Stimulated activated naive CD4-positive, alpha-beta T cell (primary cell): ENCODE measurements at places on chromosomes 4 and X.
A peak's percentile ranks its signal among the peaks of the same experiment; 100 is the strongest.

DNA sequence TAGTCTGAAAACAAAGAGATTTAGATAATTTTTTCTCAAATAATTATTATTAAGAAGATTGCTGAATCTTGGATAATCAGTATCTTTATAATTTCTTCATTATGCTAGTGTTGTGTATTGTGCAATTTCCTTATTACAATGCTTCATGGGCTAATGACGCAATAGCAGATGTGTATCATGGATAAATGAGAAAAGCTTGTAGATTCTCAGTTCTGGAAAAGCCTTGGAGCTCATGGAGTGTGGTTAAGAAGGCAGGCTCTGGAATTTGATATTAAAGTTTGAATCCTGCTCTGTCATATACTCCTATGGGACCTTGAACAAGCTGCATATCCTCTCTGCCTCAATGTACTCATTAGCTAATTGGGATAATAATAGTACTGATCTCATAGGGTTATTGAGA lies 18.9 kb upstream of the CXCL8 start:
- no peak for DNase-seq

GRCh38 chr4:17356926-17357325 lies 155.0 kb downstream of the QDPR start:
- DNase-seq = no peak

DNA sequence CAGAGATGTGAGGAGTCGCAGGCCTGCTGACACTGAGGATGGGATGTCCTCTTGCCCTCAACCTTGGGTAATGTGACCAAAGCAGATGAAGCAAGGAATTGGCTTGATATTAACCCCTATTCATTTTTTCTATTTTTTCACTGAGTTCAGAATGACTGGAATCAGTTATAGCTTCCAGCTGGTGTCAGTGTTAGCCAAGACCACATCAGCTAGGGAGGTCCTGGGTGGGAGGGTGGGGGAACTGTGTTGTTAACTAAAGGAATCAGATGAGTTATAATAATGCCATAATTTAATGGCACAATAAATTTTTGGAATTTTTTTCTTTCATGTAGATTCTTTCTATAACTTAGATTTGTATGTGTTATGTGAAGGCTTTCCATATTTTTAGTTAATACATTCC lies 91.9 kb downstream of the EGF start:
- DNase-seq = no peak

GRCh38 chr4:151676301-151676700 lies 84.5 kb downstream of the GATB start:
- DNase-seq = no peak

DNA sequence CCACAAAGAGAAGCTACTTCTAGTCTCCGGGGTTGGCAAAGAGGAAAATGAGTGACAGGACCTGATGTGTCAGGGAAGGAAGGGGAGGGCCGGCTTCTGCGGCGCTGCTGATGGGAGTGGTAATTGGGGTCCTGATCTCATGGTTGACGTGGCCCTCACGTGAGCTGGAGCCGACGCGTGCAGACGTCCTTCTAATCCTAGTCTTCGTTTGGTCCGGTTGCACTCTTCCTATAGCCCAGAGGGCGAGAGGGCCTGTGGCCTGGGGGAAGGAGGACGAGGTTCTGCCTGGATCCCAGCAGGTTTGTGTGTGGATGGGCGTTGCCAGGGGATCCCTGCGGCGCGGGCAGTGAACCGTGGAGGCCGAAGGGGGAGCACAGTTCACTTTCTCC lies at the start of gene ARMCX1:
Gene ARMCX1, plus strand, starts transcription at position 186 of the 389 bp plus-strand sequence. CDS start 2,384 bp downstream, outside the sequence.
- DNase-seq = no peak

- no peak for DNase-seq
Measured at GRCh38 chr4:169131556-169132208, 121.6 kb upstream of the CBR4 start.

- no peak for DNase-seq
Measured at GRCh38 chr4:145230726-145231125, 50.3 kb upstream of the OTUD4 start.

DNA sequence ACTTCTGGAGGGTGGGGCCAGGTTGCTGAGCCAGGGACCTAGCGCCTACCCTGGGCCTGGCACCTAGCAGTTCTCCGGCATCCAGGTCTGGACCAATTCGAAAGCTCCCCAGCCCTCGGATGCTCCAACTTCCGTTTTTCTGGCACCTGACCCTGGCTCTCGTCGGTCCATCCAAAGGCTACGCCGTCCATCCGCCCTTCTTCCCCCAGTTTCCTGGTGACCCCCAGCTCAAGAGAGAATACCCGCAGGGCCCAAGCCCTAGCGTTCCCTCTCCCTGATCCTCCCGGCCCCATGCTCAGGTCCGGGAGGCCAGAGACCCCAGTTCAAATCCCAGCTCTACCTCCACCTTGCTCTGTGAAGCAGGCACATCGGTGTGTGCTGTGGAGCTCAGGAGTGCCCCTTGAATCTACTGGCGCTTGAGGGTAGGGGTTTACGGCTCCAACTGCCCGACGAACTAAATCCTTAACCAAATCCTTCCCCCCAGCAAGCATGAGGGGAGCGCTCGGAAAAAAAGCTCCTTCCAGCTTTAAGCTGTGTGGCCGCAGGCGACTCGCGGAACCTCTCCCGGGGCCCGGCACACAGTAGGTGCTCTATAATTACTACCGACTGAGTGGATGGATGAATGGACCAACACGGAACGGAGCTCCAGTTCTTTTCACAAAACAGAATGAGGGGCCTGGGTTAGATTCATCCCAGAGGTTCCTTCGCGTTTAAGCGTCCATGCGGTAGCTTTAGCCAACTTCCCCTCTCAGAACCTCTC lies 1.1 kb downstream of the CRMP1 start:
- no peak for DNase-seq

GRCh38 chr4:54058171-54058570 lies 6.2 kb downstream of the CHIC2 start:
- DNase-seq = no peak

GRCh38 chr4:68654946-68655721 lies 15.3 kb downstream of the UGT2B15 start:
- DNase-seq = no peak

DNA sequence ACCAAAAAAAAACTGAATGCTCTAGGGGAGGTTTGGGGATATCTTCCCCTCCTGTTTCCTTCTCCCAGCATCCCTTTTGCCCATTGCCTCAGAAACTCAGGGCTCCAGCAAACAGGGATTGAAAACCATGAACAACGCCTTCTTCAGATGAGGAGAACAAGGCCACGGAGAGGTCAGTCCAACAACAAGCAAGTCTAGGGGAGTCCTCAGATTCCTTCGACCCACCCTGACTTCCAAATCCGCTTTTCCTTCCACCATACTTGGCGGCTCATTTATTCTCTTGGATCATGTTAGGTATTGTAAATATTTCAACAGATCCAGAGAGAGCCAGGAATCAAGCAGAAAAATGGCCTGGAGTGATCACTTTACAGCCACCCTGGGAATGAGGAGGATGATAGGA lies 21.9 kb downstream of the REELD1 start:
- DNase-seq = no peak

DNA sequence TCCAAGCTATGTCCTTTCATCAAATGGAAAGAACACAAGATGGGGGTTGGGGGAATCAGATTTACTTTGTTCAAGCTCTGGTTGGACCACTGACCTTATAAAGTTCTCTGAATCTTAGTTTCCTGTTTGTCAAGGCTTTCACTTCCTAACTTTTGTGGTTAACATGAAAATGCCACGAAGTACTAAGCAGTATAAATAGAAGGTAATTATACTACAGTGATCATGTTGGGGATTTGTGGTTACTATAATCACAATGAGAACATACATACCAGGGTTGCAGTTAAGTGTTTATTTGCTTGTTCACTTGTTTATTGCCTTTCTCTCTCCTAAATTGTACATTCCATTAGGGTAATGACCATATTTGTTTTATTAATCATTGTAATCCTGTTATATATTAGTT lies 53.2 kb downstream of the SPRY1 start:
- no peak for DNase-seq

DNA sequence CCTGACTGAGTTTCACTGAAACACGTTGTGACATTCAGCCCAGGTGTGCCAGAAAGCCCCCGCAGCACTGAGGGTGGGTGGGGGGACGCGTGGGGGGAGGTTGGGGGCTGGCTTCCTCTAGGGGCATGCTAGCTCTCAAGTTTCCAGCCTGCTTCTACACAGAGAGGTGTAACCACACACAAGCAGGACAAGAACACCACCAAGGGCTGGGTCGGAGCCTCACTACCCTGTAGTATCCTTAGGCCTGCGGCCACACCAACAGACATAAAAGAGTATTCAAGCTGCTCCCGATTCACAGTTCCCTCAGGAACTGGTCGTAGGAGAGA lies 1.8 kb downstream of the USP46 start:
- DNase-seq = no peak

- no peak for DNase-seq
Measured at GRCh38 chr4:6730603-6731317, 14.8 kb downstream of the BLOC1S4 start.

- DNase-seq = no peak
Measured at GRCh38 chr4:7632341-7632740, 197.6 kb upstream of the PSAPL1 start.

DNA sequence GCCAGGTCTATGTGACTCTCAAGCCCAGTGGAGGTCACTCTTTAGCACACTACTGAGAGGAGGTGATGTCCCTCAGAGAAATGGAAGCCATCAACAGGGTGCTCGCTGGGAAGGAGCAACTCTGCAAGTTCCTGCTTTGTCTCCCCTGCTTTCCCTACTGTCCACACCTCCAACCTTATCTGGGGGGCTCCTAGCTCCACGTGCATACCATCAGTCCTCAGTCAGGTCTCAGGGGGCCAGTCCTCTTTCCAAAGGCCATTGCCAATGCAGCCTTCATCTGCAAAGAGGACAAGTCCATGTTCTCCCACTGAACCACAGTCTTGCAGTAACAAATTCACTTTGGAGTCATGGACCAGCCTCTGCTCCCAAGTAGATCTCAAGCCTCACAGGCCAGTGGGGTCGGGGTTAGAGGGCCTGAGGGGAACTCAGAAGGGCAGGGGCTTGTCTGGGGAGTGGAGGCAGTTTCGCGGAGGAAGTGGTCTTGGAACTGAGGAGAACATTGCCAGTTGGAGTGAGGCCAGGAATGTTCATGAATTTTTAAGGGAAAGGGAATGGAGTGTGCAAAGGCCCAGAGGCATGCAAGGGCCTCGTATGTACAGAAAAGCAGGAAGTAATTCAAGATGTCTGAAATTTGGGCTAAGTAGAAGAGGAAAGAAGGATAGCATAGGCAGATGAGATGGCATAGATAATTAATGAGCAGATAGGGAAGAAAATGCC lies 8.9 kb downstream of the RTL5 start:
- DNase-seq = no peak

GRCh38 chr4:40193016-40193571 lies 3.7 kb upstream of the RHOH start:
- peak; percentile 79 for DNase-seq

- DNase-seq = no peak
Measured at GRCh38 chr4:100042711-100043110, 92.6 kb upstream of the H2AZ1 start.

- DNase-seq = peak; percentile 60
Measured at GRCh38 chr4:67575232-67576058, 16.9 kb downstream of the STAP1 start.

DNA sequence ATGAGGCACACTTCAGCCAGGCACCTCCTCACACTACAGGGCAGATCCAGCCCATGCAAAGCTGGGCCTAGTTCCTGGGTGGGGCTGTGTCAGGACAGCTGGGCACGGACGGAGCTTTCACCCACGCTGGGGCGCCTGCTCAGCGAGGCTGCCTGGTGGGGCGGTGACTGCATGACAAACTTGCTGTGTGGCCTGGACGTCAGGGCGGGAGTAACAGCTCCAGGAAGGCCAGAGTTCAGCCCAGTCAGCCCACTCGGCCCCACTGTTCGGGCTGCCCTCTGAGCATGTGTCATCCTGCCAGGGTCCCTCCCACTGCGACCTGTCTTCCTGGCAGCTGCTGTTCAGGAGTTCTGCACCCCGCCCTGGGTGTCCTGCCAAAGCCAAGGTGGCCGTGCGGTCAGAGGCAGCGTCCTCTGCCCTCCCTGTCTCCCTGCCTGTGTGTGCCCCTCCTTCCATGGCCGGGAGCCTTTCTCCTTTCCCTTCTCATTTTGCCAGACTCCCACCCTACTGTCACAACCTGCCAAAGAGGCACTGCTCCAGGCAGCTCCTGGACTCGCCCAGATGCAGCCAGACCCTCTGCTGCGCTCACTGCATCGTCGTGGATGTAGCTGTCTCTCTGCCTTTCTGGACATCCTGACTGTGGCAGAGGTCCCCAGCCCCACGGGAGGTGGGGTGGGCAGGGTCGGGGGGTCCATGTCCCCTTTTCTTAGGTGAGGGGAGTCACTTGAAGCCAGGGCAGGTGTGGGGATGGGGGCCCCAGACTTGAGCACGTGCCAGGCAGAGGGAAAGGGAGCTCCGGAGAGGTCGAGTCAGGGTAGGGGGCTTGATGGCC lies 33.0 kb upstream of the KIAA0232 start:
- DNase-seq = no peak

DNA sequence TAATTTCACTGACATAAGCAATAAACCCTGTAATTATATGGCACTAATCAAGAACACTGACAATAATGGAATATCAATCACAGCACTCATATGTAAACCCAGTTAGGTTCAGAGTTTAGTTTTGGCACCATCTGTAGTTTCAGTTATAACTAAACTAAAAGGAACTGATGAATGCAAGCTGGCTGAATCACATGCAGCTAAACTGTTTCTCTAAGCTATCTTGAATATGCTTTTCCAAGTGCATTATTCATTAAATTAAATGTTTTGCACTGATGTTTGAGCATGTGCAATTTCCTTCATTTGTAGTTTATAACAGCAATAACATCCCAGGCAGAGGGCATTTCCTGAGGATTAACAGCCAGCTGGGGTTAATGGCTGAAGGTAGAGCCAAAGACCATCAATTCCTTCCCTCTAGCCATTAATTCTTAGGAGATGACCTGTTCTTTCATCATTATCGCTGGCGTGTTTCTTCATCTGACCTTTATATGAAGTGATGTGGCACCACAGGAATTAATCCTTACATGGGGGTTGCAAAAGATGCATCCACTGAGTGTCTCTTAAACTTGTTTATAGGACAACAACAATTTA lies 562.8 kb upstream of the IGFBP7 start:
- DNase-seq = no peak

DNA sequence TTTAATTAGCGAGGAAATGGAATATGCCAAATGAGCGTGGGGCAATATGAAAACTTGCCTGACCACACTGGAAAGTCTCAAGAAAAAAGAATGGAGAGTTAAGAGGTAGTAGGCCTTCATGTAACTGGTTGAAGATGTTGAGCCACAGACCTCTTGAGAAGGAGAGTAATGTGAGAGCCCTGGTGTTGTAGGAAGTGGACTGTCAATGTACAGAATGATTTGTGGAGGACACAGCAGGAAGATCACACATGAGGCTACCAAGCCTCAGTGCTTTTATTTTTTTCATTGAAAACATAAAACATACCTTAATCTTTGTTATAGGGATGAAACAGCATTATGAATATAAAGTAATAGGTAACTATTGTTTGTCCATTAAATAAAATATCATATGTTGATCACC lies 331.6 kb downstream of the UNC5C start:
- DNase-seq = no peak
